ENCODE measurements at places on chromosomes 13 and 19.

GRCh38 chr19:7376151-7376852, 27.6 kb downstream of the ARHGEF18 start:
- DNase-seq = no peak

GRCh38 chr19:10079031-10079453, 7.1 kb upstream of the SHFL start:
- no peak for DNase-seq

GRCh38 chr13:48636550-48636949, 17.2 kb upstream of the CYSLTR2 start:
- DNase-seq = no peak

GRCh38 chr19:11247934-11248333, 8.5 kb downstream of the ANGPTL8 start:
- DNase-seq = no peak

DNA sequence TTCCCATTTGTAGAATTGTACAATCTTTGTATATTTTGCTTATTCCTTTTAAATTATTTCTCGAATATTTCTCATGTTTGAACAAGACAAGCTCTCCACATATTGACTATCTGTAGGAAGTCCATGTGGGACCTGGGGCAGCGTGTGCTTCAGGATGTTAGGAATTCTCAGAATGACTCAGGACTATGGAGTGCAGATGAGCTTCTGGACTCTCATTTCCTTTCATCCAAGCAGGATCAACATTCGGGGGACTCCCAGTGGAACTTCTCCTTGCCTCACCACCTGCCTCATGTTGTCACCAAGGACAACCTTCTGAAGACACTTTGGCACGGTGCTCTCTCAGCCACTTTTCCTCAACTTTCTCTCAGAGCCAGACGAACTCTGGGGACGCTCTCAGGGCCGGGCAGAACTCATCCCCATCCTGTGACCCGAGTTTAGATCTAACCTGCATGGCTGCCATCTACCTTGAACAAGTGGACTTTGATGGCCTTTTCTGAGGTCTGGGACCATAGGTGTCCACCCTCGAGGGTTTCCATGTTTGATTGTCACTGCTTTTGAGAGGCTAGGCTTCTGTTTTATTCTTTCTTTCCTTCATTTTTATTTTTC, 441.7 kb downstream of the IRS2 start:
- no peak for DNase-seq

DNA sequence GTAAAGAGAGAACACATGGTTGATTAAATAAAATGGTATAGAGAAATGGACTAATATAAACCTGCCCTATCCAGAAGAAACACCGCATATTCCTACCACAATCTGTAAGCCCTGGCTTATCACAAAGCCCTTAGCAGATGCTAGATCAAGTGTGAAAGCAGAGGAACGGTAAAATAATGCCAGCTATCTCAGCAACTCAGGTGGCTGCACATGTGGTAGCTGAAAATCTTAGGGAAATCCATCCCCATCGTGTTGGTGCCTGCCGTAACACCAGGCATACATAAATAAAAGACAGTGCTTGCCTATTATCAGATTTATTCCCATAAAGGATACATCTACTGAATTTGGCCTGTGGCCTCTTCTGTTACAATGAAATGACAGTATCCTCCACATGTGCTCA, 304.1 kb upstream of the MAB21L1 start:
- no peak for DNase-seq

DNA sequence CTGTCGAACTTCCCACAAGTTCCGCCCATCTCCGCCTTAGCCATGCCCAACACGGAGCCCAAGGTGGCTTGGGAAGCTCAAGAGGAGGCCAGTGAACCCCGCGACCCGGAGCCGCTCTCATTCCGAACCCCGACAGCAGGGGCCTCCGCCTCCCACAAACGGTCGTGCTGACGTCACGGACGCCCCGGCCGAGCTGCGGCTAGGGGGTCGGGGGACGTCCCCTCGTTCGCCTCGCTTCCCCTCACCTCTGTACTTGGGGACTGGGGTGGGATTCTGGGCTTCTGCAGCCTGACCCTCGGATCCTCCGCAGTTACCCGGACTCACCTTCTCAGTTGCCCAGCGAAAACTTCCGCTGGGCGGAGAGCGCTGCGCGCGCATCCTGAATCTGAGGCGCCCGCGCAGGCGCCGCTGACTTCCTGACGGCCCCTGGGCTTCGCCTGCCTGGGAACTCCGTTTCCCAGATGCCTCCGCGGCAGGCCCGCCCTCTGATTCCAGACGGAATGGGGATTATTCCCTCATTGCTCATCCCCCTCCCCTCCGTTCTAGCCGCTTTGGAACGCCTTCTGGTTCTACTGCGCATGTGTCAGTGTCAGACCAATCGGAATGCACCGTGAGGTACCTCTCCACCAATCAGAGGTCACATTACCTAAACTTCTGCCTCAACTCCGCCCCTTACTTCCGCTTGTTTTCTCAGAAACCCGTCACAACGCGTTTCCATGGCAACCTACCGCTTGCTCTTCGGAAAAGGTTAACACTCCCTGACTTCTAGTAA, at the start of gene VRK3:
Gene VRK3 (minus strand): TSS at position 351 of the 772 bp plus-strand sequence. CDS start 9,210 bp downstream, outside the sequence.
- peak; percentile 99 for DNase-seq
